ENCODE measurements at places on chromosomes 11 and 22.

DNA sequence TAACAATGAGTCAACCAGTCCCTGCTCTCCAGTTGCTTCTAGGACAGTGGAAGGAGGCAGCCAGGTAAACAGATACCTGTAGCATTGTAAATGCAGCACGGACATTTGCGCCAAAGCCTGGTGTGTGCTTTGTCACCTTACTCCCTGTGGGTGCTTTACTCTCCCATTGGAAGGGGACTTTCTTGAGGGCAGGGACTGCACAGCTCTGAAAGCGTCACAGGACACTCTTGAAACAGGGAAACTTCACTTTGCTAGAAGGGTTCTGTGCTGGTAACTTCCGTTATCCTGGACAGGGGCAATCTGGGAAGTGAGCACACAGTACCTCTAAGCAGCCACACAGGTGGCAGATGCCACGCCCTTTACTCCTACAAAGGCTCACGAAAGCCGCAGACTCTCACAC lies 99.8 kb downstream of the MYO18B start:
- no peak for DNase-seq

DNA sequence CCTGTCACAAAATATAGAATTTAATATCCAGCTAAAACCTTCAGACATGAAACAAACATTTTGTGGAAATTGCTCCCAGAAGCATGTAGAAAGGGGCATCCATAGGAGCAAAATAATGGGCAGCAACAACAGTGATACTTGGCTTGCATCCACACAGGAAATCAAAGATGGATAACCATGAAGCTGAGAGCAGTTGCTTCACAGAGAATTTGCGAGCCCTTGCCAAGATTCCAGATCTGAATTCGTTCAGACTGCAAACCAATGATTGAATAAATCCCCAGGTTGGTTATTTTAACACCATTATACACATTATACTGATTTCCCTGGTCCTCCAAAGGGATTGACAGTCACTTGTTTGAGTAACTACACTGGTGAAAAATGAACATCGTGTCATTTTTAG lies 15.6 kb upstream of the OR51L1 start:
- DNase-seq = no peak

DNA sequence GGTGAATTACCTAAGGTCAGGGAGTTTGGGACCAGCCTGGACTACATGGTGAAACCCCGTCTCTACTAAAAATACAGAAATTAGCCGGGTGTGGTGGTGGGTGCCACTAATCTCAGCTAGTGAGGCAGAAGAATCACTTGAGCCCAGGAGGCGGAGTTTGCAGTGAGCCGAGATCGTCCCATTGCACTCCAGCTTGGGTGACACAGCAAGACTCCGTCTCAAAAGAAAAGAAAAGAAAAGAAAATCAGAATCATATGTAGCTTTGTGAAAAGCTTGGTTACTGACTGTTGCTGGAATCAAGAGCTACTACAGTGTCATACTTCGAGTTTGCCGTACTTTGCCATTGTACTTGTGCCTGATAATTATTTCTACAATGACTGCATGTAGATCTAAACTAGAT lies 4.2 kb upstream of the TMEM135 start:
- no peak for DNase-seq

GRCh38 chr11:103367650-103368049 lies 258.4 kb downstream of the DYNC2H1 start:
- no peak for DNase-seq

DNA sequence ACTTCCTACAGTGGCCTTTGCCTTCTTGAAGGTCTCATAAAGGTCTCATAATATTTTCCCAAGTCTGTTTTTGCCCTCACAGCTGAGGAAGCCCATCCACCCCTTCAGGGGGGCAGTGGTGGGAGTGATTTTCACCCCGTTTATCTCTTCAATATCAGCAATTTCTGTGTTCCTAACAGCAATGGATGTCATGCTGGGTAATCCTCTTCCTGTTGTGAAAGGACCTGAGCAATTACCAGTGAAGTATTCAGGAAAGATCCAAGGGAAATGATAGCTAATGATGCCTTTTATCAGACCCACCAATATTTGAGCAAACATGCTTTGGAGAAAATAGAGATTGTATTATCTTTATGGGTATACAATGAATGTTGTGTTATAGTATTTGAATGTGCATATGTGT lies 226.9 kb downstream of the INSC start:
- DNase-seq = no peak

- DNase-seq = no peak
These were observed 11.6 kb downstream of the OR4C5 start for GRCh38 chr11:48354677-48355076.

GRCh38 chr22:46537225-46537945 lies at the start of gene CELSR1:
Gene CELSR1, minus strand, starts transcription at chr22:46537620. Its CDS starts 450 bp downstream, at chr22:46537170.
- DNase-seq = no peak

All from CD4-positive, alpha-beta T cell treated with Interleukin-21 for 1 hour (primary cell).